Stimulated activated CD8-positive, alpha-beta memory T cell treated with anti-CD3 and anti-CD28 coated beads, Interleukin-15, amount 100 ng/mL, for 24 hours (primary cell): ENCODE measurements at places on chromosomes 2 and 18.

DNA sequence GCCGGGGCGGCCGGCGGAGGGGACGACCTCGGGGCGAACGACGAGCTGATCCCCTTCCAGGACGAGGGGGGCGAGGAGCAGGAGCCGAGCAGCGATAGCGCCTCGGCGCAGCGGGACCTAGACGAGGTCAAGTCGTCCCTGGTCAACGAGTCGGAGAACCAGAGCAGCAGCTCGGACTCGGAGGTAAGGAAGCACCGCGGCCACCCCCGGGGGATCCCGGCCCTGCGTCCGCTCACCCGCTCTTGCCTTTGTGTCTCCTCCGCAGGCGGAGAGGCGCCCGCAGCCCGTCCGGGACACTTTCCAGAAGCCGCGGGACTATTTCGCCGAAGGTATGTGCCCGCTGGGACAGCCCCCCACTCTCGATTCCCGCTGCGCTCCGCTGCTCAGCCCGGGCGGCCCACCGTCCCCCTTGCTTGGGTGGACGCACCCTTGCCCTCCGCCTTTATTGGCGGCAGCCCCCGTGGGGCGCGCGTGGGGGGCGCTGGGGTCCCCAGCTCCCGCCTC lies 611 bp downstream of the TCF7L1 start:
- DNase-seq = no peak

GRCh38 chr2:61288070-61288841 lies 126.3 kb downstream of the C2orf74 start:
- no peak for DNase-seq

DNA sequence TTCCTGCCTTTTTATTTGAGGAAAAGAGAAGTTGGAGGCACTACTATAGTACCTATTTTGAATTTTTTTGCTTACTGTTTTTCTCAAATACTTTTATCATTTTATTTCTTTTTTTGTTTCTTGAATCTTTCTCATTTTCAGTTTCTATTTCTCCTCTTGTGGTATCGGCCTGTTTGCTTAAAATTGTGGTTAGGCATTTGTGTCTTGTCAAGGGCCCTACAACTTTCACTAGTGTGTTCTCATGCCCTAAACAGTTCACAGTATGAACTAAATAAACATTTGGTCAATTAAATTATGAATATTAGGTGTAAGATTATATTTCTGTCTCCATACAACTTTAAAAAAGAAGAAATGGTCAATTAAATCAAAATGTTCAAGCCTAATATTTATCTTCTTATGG lies 613.5 kb downstream of the MBD2 start:
- no peak for DNase-seq

- DNase-seq = no peak
Measured at GRCh38 chr2:164757934-164758695, 83.5 kb downstream of the COBLL1 start.

DNA sequence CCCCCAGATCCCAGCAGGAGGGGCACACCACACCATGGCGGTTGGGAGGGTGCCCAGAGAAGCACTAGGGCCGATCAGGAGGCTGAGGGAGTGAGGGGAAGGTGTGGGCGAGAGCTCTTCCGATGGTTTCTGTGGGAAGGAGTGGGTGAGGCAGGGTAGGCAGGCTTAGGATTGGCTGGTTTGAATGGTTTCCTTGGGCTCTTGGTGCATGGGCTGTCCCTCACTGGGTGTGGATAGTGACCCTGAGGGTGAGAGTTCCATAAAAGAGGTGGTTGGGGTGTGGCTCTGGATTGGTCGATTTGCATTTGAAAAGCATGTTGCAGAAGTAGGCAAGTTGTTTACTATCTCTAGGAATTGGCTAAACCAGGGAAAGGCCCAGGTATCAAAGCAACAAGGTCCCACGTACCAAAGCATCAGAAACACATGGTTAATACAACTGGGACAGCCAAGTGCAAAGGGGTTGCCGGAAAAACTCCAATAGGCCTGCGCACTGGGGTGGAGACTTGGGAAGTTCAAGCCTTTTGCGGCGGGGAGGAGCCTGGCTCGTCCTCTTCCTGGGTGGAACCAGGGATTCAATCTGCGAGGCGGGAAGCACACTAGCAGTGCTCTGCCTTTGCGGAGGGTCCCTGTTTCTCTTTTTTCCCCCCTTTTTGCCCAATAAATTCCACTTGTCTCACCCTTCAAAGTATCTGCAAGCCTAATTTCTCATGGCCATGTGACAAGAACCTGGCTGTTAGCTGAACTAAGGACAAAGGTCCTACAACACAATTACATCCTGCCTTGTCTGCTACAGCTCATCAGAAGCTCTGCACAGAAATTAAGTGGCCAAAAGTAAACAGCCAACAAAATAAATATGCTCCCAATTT lies 43.2 kb downstream of the IL1R2 start:
- DNase-seq = no peak

GRCh38 chr2:232330068-232330999 lies 48.2 kb upstream of the ALPP start:
- DNase-seq = no peak

- no peak for DNase-seq
Measured at GRCh38 chr2:98759338-98759737, 28.4 kb upstream of the MGAT4A start.

GRCh38 chr2:10956006-10956790 lies 44.5 kb downstream of the KCNF1 start:
- no peak for DNase-seq

GRCh38 chr18:58827886-58828285 lies 36.8 kb upstream of the ZNF532 start:
- no peak for DNase-seq

GRCh38 chr2:134252092-134252750 lies 1.7 kb upstream of the MGAT5 start:
- no peak for DNase-seq

- DNase-seq = no peak
Measured at GRCh38 chr2:109437325-109438090, 176.3 kb downstream of the SEPTIN10 start.

- no peak for DNase-seq
Measured at GRCh38 chr2:46846536-46846935, 69.1 kb downstream of the MCFD2 start.

GRCh38 chr2:88671786-88672427 lies 19.6 kb upstream of the RPIA start:
- DNase-seq = no peak

DNA sequence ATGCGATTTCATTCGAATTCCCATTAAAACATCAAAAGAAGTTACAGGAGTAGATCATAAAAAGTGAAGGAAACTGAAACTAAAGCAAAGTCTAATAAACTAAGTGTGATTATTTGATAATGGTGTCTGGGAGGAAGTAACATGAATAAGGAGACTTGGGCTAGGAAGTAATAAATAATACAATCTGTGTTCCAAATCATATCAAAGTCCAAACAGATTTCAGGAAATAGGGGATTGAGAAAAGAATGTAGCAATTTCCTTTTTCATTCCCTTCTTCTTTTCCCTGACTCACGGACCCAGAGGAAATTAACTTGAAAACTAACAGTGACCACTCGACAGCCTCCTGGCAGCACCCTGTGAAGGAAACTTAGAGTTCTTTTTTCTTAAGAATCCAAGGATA lies 758.4 kb upstream of the GCFC2 start:
- no peak for DNase-seq

- DNase-seq = no peak
Measured at GRCh38 chr2:98608962-98609604, 694 bp downstream of the UNC50 start.

GRCh38 chr2:211568439-211568838 lies 970.2 kb downstream of the ERBB4 start:
- DNase-seq = no peak

DNA sequence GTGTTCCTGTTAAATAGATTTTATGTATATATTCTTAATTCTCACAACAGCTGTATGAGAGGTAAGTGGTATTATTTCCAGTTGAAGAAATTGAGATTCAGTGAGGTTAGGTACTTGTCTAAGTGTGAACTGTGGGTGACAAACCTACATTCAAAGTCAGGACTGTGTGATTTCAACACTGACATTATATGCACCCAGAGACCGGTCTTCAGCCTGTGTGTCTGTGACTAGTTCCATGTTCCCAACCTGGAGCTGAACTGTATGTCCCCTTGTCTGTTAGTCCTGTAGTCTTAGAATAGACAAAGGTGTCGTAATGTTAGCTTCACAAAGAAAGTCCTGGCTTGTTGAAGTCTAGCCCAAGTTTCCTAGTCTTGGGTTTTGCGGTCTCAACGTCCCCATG lies 17.4 kb downstream of the PLEKHB2 start:
- no peak for DNase-seq

DNA sequence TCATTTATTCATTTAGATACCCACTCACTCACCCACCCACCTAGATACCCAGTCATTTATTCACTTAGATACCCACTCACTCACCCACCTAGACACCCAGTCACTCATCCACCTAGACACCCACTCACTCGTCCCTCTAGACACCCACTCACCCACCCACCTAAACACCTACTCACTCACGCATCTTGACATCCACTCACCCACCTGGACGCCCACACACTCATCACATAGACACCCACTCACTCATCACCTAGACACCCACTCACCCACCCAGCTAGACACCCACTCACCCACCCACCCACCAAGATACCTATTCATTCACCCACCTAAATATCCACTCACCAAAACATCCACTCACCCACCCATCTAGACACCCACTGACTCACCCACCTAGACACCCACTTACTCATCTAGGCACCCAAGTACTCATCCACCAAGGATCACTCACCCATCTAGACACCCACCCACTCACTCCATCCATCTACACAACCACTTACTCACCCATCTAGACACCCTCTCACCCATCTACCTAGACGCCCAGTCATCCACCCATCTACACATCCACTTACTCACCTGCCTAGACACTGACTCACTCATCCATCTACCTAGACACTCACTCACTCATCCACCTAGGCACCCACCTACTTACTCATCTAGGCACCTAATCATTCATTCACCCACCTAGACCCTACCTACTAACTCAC lies 723.7 kb upstream of the RAB6C start:
- no peak for DNase-seq

DNA sequence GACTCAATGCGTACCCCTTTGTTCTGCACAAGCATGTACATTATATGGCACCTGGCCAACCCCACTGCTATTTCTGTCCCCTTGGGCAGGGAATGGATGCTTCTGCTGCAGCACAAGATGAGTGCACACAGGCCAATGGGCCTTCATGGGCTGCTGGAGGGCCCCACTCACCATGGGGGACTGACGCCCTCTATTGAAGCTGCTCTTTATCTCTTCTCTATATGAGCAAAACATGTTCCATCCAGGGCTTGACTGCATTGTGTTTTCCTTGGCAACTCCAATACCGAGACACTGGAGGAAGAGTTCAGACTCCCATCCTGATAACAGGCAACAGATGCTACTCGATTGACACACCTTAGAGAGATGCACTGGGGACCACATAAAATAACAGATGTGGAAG lies 251.6 kb upstream of the NCKAP5 start:
- no peak for DNase-seq

GRCh38 chr2:28319118-28320008 lies 73.3 kb upstream of the FOSL2 start:
- no peak for DNase-seq
